ENCODE measurements at places on chromosomes 11 and 22.

DNA sequence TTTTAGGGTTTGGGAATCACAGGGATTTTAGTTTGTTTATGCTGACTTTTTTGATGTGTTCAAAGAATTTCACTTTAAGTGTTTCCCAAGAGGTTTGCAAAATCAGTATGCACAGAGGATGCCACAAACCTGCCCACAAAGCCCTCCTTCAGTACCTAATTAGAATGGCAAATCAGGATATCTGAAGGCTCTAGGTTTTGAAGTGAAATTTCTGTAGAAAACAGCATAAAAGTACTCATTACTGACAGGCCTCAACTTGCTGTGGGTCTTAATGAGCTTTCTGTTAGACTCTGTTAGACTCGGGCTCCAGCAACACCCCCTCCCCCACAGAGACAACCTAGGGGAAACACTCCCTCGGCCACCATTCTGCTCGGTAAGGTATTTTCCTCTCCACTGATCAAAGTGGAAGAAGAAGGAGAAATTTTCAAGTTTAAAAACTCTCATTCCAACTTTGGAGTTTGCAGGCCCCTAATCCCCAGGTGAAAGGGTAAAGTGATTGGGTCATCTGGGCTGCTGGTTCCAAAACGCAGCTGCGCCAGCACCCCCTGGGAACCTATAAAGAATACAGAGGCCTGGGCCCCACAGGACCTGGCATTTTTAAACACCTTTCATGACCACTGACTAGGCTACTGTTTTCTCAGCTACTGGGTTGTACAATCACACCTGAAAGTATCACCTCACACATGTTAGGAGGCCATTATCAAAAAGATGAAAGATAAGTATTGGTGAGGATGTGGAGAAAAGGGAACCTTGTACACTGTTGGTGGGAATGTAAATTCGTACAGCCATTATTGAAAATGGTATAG, 67.5 kb downstream of the PLEKHA7 start:
- DNase-seq, result no peak

DNA sequence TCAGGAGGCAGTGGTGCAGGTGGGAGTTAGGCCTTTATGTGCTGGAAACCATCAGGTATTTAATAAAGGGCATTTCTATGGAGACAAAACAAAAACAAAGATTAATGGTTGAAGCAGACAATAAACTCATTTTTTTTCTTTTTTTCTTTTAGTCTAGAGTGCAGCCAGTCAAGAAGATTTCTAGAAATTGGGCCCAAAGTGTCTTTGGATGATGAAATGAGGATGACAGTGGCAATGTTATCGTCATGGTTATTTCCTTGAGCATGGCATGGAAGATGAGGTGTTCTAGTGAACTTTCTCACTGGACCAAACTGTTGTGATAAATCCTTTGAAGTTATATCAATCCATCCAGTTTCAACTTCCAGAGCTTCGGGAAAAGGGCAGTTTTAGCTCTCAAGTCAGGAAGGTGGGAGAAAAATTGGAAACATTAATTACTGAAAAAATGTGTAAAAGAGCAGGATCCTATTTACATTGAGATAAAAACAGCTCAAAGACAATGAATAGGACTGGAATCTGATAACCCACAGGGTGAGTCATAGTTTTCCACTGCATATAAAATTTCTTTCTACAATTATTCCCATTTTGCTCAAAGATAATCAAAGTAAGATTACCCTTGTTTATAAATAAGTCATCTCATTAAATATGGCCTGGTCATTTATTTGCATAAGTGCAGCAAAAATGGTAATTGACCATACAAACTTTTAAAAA, 33.0 kb downstream of the PRR5L start:
- no peak for DNase-seq

- no peak for DNase-seq
Measured at GRCh38 chr11:2204361-2205213, 33.0 kb upstream of the TH start.

DNA sequence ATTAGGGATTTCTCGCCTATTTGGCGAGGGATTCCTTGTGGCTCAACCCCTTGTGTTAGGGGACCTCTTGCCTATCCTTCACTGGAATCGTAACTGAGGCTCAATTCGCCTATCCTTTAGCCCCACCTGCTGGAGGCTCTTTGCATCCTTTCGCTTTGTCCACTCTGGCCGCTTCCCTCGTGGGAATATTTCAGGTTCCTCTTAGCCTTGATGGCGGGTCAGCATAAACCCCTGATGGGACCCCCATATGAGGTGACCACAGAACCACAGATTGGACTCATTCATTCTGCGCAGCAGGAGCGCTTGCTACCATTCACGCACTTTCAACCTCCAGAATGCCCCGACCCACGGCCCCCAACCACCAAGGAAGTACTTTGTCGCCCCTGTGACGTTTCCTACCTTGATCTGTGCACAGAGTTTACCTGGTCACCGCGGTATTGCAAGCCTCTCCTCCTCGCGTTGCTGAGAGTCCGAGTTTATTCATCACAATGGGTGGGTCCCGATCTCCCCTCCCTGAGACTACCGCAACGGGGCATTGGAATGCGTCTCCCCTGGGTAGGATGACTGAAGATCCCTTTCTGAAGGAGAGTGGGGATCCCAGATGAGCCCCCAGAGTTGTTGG, at the start of gene OR52N2:
TSS of gene OR52N2 (plus strand) at position 425 of the 622 bp plus-strand sequence. CDS start 11,412 bp downstream, outside the sequence.
- DNase-seq, result peak; percentile 68

- no peak for DNase-seq
Measured at GRCh38 chr11:68296344-68297051, 15.9 kb upstream of the LRP5 start.

GRCh38 chr11:17744151-17744940, 9.8 kb downstream of the KCNC1 start:
- DNase-seq, result no peak

- no peak for DNase-seq
Measured at GRCh38 chr22:36868546-36869181, 7.9 kb downstream of the NCF4 start.

DNA sequence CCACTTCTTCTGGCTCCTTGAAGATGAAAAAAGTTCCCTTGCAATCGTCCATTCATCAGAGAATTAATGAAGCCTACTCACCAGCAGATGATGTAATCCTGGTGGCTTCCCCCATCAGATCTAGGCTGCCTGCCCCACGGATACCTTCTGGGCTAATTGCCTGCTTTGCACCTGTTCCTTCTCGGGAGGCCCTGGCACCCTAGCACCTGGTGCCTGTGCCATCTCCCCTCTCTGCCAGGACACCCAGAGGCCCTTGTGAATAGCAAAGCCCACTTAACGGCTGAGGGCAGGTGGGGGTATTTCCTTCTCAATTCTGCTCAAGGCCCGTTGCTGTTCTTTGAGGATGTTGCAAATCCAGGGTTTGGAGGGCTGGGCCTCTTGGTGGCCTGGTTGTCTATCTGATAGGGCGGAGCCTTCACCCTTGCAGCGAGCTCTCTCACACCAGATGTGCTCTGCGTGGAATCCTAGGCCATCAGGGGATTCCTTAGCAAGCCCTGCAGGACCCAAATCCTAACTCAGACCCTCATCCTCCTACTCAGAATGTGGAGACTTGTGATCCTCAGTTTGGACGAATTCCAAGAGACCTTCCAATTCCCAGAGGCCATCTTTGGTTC, at the start of gene LMO2:
TSS of gene LMO2 (minus strand) at position 363 of the 614 bp plus-strand sequence. CDS start 22,360 bp downstream, outside the sequence.
- DNase-seq, result no peak

- no peak for DNase-seq
Measured at GRCh38 chr11:12155696-12156095, 45.3 kb downstream of the MICAL2 start.

DNA sequence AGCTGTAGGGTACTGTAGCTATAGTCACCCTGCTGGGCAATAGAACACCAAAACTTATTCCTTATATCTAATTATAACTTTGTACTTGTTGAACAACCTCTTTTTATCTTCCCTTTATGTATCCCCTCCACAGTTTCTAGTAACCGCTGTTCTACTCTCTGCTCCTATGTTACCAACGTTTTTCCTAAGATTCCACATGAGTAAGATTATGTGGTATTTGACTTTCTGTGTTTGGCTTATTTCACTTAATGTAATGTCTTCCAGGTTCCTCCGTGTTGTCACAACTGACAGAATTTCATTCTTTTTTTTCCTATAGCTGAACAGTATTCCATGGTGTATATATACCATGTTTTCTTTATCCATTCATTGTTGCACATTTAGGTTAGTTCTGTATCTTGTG, 258.4 kb downstream of the DYNC2H1 start:
- DNase-seq, result no peak

GRCh38 chr11:897253-898142, 13.1 kb downstream of the CHID1 start:
- DNase-seq, result no peak

DNA sequence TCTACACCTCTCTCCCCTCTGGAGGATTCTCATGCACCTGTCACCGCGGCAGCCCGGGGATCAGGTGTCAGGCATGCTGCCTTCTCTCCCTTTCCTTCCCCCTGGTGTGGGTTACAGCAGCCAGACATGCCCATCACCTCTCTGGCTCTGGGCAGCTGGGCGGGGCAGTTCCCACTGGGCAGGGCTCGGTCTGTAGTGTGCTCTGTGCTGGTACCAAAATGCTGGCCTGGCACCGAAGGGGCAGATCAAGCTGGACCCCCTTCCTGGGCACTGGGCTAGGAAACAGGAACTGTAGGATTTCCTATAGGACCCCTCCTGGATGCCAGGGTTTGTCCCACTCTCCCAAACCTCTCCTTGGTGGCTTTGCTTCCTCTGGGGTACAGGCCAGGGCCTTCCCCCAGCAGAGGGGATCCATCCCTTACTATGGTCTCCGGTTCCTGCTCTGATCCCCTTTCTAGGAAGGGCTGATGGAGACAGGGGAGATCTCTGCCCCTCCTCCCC, 821 bp downstream of the GAL3ST1 start:
- no peak for DNase-seq

DNA sequence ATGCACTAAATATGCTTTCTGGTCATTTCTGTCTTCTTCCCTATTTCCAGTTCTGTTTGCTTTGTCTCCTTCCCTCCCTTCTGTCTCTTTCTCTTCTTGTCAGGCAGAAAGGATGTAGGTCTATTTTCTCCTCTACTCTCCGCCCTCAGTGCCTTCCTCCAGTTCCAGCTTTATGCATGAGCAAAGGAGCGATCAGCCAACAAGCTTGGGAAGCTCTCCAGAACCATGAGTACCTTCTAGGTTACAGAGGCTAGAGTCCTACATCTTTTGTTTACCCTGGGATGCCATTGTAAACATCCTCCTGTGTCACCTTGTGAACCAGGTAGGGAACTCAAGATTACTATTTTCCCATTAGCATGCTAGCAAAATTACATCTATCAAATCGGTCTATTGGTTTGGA, 7.9 kb upstream of the SPON1 start:
- no peak for DNase-seq

- DNase-seq, result no peak
Measured at GRCh38 chr22:25935266-25936058, 193.5 kb downstream of the MYO18B start.

GRCh38 chr11:46570790-46571398, 22.9 kb downstream of the AMBRA1 start:
- no peak for DNase-seq

- peak; percentile 18 for DNase-seq
Measured at GRCh38 chr11:126061707-126062678, 673 bp downstream of the CDON start.

- no peak for DNase-seq
Measured at GRCh38 chr22:18954990-18955571, 19.0 kb upstream of the PRODH start.

- DNase-seq, result no peak
Measured at GRCh38 chr11:97964332-97965004, 1056.3 kb upstream of the CNTN5 start.

DNA sequence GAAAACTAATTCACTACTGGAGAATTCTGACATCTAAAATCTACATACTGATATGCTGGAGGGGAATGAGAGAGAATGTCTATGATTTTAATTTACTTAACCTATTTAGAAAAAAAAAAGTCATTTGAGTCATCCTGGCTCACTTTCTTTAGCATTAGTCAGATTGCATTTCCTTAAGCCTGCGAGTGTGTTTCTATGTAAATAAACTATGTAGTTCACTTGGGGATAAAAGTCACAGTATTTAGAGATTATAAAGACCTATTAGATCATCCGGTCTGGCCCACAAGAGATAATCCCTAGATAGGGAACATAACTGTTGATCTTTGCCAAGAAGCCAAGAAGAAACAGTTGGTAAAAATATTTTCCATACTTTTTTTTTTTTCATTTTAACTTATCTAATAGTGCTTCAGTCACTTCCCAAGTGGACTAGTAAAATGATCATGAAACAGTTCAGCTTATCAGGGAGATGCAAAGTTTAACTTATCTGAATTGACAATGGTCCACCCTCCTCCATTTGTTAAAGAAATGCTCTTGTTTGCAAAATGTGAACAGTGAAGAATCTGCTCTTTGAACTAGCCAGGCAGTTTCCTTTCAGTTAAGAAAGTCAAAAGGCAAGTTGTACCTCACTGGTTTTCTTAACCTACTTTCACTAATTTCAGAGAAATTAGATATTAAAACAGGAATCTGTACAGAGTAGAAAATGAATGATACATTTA, 21.2 kb upstream of the BLID start:
- DNase-seq, result no peak

GRCh38 chr22:19394274-19395050, 37.1 kb downstream of the HIRA start:
- DNase-seq, result no peak

DNA sequence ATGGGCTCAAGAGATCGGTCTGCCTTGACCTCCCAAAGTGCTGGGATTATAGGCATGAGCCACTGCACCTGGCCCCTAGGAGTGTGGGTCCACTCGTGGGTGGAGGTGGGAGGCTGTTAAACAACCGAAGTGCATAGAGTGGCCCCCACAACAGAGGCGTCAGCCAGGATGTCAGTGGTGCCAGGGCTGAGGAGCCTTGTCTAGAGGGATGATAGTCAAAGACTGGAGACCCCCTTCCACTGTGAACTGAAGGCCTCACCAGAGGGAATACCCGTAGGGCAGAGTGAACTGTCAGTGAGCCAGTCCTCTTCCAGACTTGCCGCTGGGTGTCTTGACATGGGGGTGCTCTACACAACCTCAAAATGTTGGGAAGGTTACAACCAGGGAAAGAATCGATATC, 38.2 kb downstream of the AP2A2 start:
- no peak for DNase-seq

DNA sequence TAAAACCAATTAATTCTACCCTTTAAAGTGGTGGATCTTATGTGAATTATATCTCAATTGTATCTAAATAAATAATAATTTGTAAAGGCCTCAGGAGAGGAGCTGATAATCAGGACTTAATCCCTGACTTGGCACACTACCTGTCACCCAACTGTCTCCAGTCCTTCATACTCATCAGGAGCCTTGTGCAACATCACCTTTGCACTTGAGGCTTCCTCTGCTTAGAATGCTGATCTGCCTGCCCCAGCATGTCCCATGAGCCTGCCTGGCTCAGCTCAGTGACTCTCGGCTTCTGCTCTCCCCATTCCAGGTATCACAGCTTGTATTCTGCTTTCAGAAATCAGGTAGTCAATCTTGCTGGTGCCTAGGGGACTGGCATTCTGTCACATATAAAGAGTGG, 43.9 kb upstream of the PRODH start:
- DNase-seq, result no peak

- DNase-seq, result no peak
Measured at GRCh38 chr11:45606514-45607281, 58.7 kb downstream of the CHST1 start.

- DNase-seq, result no peak
Measured at GRCh38 chr11:119936426-119936825, 201.5 kb downstream of the TRIM29 start.
